Activated CD4-positive, alpha-beta T cell treated with anti-CD3 and anti-CD28 coated beads for 24 hours (primary cell): ENCODE measurements at places on chromosomes 2 and 18.

GRCh38 chr2:109130723-109130995 lies 1.7 kb downstream of the SH3RF3 start:
- no peak for DNase-seq

DNA sequence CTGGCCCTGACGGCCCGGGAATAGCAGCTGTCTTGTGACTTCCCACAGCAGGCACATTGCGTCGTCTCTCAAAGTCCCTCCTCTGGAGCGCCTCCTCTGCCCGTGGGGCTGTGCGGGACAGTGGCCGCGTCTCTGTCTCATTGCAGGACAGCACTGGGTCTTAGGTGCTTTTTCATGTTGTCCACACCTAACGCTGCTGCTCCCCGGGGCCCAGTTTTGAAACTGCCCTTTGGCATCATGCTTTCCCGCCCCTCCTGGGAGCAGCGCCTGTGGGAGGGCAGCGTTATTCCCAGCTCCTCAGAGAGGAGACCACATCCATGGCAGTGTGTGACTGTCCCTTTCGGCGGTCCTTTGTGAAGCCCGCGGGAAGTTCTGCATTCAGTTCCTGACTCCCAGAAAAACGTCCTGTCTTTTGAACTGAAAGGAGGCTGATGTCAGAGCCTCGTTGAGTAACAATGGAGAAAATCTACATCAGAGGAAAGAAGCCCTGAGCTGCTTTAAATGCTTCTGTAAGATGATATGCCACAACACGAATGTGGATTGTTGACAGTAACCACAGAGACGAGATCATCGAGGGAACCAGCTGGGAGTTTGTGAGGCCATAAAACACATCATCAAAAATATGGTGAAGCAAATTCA lies 226.0 kb downstream of the FAM210A start:
- no peak for DNase-seq

DNA sequence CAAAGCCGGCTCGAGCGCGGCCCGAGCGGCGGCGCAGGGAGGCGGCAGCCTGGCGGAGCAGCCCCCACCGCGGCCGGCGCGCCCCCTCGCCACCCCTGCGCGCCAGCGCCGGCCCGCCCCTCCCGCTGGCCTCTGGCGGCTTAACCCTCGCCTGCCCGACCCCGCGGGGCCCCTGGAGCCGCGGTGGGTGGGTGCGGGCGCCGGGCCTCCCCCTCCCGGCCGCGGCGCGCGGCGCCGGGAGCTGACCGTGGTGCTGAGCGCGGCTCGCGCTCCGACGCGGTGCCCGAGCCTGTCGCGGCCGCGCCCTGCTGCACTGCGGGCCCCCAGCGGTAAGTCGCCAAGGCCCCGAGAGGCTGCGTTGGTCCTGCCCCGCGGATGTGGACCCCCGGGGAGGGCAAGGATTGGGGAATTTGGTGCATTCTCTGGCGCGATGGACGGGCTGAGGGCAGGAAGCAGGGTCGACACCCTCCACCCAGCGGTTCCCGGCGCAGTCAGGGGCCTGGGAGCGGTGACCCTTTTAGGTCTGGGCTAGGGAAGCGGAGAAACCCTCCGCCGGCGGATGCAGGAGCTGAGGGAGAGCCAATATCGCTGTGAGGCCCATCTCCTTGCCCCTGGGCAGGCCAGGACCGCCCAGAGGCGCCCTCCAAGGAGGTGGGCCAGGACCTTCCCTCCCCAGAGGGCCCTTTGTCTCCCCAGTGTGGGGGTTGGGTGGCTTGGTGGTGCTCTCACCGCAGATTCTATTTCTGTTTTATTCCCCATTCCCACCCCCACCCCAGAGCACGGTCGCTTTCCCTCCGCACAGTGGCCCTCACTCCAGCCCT lies 923 bp downstream of the AMER3 start:
- DNase-seq: no peak

- no peak for DNase-seq
These were observed 154.0 kb upstream of the ARL4C start for GRCh38 chr2:234650911-234651310.

- DNase-seq: no peak
These were observed 79.0 kb downstream of the DNER start for GRCh38 chr2:229635371-229635680.

GRCh38 chr2:103153580-103154284 lies 391.9 kb downstream of the TMEM182 start:
- no peak for DNase-seq

DNA sequence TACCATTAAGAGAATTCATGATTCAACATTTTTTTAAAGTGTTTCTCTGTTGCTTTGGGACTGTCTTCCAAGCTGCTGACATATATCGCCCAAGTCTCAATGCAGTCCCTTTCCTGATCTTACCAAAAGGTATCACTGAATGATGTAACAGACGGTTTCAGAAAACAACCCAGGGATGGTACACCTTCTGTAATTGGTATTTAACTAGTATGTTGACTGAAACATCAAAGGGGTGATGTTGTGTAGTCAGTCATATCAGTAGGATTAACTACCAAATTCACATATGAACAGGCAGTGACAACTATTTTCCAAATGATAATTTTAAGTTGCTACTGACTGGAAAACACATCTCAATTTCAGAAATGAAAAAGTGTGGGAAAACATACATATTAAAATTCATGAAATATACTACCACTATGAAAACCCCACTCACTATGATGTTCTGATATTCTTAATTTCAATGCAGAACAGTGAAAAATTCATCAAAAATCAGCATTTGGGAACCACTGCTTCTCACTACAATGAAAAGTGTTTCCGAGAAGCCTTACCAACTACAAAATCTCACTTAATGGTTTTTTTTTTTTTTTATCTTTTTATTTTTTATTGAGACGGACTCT lies 59.8 kb downstream of the MEMO1 start:
- DNase-seq: no peak

DNA sequence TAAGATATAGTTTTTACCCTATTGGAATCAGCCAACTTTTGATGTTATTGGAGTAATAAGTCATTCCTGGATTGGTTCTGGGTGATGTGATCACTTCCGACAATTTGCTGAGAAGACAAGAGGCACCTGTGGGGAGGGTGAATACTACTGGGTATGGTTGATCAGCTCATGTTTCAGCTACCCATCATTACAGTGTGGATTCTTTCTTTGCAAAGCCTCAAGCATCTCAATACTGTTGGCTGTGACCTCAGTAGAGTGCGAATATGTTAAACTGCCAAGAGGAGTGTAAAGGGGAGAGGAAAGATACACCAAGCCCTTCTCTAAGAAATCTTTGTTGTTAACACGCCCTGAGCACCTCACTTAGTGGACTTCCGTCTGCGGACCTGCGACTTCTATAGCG lies 317.7 kb downstream of the TDRD15 start:
- no peak for DNase-seq

- DNase-seq: no peak
These were observed 741 bp upstream of the GCKR start for GRCh38 chr2:27495840-27496356.

- DNase-seq: no peak
These were observed 14.7 kb downstream of the NABP1 start for GRCh38 chr2:191692502-191693115.

GRCh38 chr18:55331301-55331700 lies 256.7 kb downstream of the TCF4 start:
- DNase-seq: no peak

GRCh38 chr2:179818546-179818945 lies 42.9 kb downstream of the ZNF385B start:
- no peak for DNase-seq

- DNase-seq: no peak
These were observed 42.3 kb downstream of the LRRTM4 start for GRCh38 chr2:77479895-77480294.

DNA sequence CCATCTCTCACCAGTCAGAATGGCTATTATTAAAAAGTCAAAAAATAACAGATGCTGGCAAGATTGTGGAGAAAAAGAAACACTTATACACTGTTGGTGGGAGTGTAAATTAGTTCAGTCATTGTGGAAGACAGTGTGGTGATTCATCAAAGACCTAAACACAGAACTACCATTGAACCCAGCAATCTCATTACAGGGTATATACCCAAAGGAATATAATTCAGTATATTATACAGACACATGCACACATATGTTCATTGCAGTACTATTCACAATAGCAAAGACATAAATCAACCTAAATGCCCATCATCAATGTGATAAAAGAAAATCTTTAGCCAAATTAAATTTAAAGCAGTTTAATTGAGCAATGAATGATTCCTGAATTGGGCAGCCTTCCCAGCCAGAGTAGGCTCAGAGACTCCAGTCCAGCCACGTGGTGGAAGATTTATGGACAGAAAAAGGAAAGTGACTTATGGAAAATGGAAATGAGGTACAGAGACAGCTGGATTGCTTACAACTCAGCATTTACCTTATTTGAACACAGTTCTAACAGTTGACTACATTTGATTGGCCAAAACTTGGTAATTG lies 377.1 kb upstream of the SLC39A10 start:
- DNase-seq: no peak

DNA sequence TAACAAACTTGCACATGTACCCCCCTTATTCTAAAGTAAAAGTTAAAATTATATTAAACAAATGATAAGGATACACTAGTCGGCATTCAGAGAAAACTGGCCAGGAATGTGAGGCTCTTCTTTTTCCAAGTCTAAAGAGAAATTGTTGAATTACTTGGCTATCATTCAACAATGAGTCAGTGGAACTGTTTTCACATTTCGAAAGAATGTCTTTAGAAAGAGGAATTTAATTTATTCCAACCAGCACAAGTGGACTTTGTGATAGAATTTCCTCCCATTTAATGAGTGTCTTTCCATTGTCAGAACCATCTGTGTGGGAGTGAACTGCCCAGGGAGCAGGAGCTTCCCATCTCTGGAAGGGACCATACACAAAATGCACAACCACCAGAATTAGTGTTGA lies 792.2 kb downstream of the EPHA4 start:
- no peak for DNase-seq

DNA sequence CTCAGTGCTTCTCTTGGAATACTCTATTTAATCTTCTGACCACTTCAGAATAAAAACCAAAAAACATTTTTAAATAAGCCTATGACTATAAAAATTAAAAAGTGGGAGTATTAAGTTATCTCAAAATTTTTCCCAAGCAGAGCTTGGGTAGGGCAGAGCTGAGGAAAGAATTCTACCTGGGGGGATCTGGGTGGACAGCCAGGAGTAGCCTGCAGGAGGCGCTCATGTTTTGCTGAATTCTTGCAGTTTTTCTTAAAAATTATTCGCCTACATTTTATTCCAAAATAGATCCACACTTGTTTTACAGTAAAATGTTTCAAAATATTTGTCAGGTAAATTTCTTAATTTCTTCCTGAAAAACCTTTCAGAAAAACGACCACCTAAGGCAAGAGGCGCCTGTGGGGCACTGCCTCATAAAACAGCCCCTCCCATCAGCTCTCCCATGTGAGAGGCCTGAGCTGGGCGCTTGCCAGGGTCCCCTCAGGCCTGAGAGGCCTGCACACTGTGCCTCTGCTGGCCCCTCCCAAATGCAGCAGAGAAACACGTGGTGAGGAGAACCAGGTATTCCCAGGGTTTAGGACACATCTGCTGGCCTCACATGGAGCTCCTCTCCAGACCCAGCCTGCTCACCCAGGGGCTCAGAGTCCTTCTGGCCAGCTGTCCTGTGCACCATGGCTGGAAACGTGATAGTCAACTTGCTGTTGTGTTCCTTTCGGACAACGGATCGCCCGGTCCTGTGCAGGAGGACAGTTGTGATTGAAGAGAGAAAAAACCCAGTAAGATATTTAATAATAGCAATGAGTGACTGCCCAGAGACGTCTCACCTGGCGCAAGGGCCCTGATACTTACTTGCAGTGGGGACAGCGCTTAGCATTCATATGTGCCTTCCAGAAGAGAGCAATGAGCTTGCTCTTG lies 17.5 kb downstream of the POLR1A start:
- no peak for DNase-seq

DNA sequence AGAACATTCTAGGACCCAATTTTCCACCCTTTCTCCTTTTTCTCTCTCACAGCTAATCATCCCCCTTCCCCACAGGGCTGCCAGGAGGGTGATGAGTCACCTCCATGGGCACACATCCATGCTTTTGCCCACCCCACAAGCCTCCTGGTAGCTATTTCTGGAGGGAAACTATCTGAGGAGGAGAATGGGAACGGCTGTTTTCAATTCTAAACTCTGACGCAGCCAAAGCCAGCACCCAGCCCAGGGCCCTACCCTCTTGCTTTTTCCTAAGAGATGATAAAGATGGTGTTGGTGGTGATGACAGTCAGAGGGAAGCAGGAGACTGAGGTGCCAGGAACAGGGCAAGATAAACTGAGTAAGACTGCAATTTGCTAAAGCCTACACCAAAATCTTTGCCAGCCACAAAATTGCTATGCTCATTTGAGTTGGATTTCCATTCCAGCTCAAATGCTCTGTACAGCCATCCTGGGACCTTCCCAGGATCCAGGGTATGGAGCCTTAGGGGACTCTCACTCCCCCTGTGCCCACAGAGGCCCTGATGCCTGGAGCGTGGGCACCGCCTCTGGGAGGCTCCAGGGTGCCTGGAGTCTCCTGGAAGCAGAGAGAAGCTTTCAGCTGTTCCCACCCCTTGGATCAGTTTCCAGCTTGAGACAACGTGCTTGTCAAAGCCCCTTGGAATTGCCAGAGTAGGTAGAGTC lies 62.0 kb upstream of the FZD7 start:
- no peak for DNase-seq

- no peak for DNase-seq
These were observed 167.5 kb downstream of the UPP2 start for GRCh38 chr2:158269143-158269542.

GRCh38 chr18:44452346-44452745 lies 228.3 kb upstream of the SETBP1 start:
- no peak for DNase-seq

DNA sequence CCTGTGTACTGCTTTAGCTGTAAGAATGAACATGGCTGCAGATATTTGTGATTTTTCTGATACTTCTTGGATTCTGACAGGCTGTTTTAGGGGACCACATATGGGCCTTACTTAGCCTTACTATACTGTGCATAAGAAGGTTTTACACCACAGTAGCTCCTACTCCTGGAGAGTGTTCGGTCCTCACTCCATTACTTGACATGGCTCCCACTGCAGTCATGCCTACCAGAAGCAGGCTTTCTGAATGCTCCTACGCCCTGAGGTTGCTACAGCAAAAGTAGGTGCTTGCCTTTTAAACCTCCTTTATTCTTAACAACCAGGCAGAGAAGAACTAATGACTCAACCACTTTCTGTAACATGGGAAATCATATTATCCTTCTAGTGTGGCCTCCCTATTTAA lies 125.2 kb upstream of the MAP2 start:
- no peak for DNase-seq

DNA sequence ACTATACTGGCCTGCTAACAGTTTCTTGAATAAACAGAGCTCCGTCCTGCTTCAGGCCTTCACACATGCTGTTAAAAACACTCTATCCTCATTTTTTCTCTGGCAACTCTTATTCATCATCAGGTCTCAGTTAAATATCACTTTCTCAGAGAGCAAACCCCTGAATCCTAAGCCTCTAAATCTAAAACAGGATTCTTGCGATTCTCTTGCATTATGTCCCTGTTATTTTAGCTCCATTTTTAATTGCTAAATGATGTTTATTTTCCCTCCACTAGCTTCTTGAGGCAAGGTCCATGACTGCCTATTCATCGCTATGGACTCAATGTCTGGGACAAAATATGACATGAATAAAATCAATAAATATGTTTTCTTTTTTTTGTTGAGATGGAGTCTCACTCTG lies 190.7 kb upstream of the SMAD7 start:
- no peak for DNase-seq
